Left ventricle myocardium superior (tissue), 1 donor: ENCODE measurements at places on chromosomes 16 and 17.

- no peak for DNase-seq
These were observed 6.0 kb downstream of the SLFN14 start for GRCh38 chr17:35554668-35555067.

DNA sequence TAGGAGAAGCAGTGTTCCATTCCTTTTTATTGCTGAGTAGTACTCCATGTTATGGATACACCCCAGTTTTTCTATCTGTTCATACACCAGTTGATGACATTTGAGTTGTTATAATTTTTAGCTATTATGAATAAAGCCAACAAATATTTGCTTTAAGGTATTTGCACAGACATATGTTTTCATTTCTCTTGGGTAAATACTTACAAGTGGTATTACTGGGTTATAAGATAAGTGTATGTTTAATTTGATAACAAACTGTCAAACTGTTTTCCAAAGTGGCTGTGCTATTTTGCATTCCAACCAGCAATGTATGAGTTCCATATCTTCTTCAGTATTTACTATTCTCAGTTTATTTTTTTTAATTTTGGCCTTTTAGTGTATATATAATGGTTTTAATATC is 27.7 kb upstream of the GFOD2 start:
- DNase-seq, result no peak

GRCh38 chr17:42651392-42651791 is 7.7 kb upstream of the TUBG2 start:
- no peak for DNase-seq

DNA sequence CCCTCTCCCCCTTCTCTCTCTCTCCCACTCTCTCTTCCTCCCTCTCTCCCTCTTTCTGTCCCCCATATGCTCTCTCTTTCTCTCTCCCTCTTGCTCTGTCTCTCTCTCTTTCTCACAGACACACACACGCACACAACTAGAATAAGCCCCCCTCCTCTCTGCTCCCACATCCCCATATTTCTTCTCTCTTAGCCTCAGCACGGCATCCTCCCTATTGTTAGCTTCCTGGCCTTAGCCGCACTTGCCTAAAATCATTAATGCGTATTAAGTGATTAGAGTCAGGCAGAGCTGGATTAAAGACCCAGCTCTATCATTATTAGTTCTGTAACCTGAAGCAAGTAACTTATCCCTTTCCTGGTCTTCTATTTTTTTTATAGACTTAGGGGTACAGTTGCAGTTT is 319.0 kb upstream of the C16orf82 start:
- DNase-seq, result no peak

DNA sequence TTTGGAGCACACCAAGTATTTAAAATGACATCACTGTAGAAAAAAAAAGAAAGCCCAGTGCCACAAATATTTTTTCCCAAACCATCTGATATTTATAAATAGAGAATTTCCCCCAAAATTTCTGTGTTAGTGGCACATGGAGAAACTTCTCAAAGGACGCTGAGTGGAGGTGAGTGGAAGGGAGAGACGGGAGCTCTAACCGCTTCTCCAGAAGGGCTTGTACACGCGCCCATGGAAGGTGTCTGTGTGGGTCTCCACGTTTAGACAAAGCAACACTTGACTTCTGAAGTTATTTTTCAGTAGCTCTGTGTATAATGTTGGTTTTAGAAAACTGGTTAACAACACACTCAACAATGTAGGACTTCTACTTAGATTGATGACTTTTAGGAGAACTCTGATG is 1.0 kb downstream of the MYOCD start:
- no peak for DNase-seq

- DNase-seq, result no peak
These were observed 7.8 kb upstream of the TEX2 start for GRCh38 chr17:64270885-64271284.

DNA sequence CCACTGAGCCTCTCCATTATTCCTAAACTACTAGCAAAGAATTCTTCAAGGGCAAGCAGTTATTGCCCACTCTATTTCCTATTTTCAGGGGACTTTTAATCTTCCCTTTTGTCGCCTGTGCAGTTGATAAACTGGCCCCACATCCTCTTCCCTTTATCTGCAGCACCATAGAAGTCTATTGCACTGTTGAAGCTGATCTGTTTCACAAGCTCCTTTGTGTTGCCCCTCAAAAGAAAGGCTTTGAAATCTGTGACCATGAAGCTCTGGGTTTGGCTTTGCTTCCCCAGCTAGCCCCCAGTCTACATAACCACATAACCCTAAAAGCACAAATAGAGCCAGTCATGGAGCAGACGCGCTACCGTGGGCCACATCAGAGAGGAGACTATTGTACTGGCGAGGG is 37.1 kb downstream of the CDRT15 start:
- no peak for DNase-seq

- DNase-seq, result no peak
These were observed 183.9 kb upstream of the CDH5 start for GRCh38 chr16:66182592-66182991.

- no peak for DNase-seq
These were observed 212.3 kb downstream of the SHISA9 start for GRCh38 chr16:13113741-13114140.

DNA sequence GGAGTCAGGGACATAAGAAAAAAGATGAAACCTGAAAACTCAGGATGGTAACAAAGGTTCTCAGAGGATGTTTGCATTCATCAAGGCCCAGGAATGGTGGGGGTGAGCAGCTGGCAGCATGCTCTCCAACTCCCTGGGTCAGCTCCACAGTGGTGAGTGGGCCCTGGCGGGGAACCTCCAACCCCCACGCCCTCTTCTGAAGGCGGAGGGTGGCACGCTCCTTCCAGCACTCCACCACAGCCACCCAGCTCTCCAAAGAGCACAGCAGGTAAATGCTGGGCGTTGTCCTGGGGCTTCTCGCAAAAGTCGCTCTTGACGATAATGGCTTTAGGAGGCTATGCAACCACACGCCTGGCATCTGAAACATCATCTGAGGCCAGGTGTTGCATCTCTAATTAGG is 173.8 kb downstream of the C16orf78 start:
- no peak for DNase-seq

DNA sequence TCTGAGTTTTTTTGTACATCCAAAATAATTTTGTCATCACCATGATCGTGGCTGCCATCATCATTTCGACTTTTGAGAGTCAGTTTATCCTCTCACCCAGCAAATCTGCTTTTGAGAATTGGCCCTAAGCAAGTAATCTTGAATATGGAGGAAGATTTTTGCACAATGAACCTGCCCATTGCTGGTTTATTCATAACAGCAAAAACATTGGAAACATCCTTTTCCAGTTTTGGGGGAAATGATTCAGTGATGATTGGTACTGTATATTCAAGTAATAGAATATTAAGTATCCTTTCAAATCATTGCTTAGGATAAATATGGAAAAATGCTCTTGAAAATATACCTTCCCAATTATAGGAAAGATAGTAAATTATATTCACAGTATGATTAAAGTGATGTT is 53.1 kb downstream of the PRKCA start:
- DNase-seq, result no peak

- DNase-seq, result no peak
These were observed 89.9 kb downstream of the IRF8 start for GRCh38 chr16:85988723-85989313.

- DNase-seq, result peak; percentile 29
These were observed 10.5 kb downstream of the VASN start for GRCh38 chr16:4381935-4382794.

DNA sequence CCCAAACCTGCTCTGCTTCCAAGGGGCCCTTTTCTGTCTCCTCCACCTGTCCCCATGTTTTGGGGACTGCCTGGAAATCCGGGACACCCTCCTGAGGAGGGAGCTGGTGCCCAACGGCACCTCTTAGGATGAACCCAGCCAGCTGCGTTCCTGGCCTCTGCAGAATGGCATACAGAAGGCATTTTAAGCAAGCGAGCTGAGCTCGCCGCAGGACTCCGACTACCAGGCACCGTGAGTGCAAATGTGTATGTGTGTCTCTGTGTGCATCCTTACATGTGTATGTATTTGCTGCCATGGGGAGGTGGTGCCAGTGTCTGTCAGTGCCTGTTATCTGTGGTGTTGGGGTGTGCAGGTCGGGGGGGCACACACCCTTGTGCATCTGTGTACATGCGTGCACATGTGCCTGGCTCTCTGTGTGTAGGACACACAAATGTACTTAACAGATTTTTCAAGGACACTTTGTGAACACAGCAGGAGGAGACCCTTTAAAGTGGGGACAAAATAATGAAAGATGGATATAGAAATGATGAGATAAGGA is 39.3 kb downstream of the ABAT start:
- DNase-seq, result no peak

- no peak for DNase-seq
These were observed 26.1 kb downstream of the CDRT4 start for GRCh38 chr17:15441315-15441714.

GRCh38 chr17:77363821-77364361 is 223.1 kb downstream of the SEC14L1 start:
- DNase-seq, result peak; percentile 71

DNA sequence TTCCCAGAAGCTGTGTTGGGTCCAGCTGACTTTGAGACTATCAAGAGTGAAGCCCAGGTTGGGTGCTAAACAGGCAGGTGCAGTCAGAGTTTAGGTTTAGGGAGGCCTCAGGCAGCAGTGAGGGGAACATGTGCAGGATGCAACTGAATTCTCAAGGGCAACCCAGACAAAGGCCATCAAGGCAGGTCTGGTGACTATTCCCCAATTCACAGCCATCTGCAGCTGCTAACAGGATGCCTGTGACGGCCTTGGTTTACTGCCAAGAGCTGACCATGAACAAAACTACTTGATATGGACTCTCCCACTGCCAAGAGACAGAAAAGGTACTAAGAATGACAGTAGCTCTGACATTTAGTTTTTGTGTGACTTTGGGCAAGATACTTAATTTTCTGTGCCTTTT is 45.2 kb upstream of the BCAR1 start:
- peak; percentile 54 for DNase-seq

DNA sequence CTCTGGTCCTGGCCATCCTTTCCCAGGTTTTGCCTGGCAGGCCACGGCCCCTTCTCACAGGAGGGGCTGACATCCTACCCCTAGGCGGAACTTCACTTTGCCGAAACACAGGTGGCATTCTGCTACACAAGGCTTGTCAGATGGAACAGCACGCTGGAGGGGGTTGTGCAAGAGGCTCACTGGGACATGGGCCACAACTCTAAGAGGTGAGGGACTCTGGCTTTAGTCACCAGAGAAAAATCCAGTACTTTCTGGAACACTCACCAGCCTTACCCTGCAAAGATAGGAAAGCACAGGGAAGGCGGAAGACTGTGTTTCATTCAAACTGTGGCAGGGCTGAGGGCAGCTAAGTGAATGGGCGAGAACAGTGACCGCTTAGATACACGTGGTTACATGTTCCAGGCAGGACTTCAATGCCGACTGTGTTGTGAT is 18.3 kb downstream of the CDC42EP4 start:
- peak; percentile 66 for DNase-seq

- no peak for DNase-seq
These were observed 108.9 kb downstream of the GNAO1 start for GRCh38 chr16:56300242-56300623.

GRCh38 chr17:72034000-72034399 is 86.8 kb upstream of the SOX9 start:
- DNase-seq, result no peak

- DNase-seq, result no peak
These were observed 215.1 kb downstream of the RBFOX1 start for GRCh38 chr16:7547736-7548135.

DNA sequence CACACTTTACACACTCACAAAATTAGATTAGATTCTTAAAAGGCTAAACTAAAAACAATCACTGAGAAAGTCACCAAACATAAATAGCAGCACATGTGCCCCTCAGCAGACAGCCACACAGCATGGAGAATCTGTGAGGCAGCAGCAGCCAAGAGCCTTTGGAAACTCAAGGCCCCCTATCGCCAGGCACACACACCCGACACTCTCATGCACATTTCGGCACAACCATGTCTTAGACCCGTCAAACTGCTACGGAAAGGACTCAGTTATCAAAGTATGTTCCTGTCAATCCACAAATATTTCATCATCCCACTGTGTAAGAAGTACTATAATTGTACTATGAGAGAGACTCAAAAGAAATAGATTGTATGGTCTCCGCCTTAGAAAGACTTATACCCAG is 20.9 kb downstream of the UBE2O start:
- DNase-seq, result no peak

DNA sequence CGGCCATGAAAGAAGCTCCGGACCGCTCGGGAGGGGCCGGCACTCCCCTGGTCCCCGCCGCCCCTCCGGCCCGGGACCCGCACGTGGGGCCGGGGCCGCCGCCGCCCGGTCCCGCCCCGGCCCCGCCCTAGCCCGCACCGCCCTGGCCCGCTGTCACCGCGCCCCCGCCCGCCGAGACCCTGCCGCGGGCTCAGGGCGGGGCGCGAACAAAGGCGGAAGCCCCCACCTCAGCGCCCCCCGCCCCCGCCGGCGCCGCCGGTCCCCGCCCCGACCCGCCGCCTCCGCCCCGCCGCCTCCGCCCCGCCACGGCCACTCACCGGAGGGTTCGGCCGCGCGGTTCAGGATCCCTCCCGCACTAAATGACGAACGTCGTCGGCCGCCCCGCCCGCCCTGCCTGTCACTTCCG is at the start of gene ARHGDIA:
Gene ARHGDIA (minus strand): TSS at position 357 of the 406 bp plus-strand sequence. CDS start 1,407 bp downstream, outside the sequence.
- DNase-seq, result no peak

DNA sequence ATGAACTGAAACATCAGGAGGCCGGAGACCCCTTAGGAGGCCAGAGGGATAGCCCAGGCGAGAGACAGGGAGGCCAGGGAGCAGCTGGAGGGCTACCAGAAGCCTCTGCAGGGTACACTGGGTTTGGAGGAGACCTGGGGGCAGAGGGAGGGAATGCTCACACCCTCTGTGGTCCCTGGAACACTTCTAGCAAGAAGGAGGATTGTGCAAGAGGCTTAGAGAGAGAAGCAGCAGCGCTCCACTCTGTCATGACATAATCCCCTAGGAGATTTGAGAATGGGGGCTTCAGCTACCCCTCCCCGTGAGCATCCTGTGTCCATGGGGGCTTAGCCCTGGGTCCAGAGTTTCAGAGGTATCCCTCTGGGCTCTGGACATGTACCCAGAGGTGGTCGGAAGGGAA is 15.8 kb downstream of the GPR142 start:
- no peak for DNase-seq

GRCh38 chr17:17528696-17529652 is 32.8 kb upstream of the RASD1 start:
- DNase-seq, result peak; percentile 48

GRCh38 chr16:11093572-11094074 is 149.3 kb downstream of the CLEC16A start:
- DNase-seq, result no peak

GRCh38 chr16:77868478-77868877 is 80.1 kb downstream of the VAT1L start:
- no peak for DNase-seq

GRCh38 chr16:76577003-76577402 is 299.8 kb downstream of the CNTNAP4 start:
- DNase-seq, result no peak

GRCh38 chr16:55294931-55295342 is 29.1 kb upstream of the IRX6 start:
- DNase-seq, result peak; percentile 37

- DNase-seq, result no peak
These were observed 11.1 kb downstream of the PLLP start for GRCh38 chr16:57273359-57273758.
